NCI-H1417 treated with DMSO at 0.1 percent for 48 hours (cell line): ENCODE measurements at places on chromosomes 1 and 21.

DNA sequence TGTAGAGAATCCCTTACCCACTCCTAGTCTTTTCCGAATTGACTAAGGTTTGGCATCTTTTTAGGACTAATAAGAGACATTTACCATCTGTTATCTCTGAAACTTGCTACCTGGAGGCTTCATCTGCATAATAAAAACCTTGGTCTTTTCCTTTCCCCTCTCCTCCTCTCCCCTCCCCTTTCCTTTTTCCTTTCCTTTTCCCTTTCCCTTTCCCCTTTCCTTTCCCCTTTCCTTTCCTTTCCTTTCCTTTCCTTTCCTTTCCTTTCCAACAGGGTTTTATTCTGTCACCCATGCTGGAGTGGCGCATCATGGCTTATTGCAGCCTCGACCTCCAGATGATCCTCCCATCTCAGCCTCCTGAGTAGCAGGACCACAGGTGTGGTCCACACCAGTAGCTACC is 195.7 kb downstream of the RYR2 start:
- DNase-seq: no peak

GRCh38 chr1:208044589-208045462 is 133.9 kb upstream of the CD34 start:
- DNase-seq: no peak

DNA sequence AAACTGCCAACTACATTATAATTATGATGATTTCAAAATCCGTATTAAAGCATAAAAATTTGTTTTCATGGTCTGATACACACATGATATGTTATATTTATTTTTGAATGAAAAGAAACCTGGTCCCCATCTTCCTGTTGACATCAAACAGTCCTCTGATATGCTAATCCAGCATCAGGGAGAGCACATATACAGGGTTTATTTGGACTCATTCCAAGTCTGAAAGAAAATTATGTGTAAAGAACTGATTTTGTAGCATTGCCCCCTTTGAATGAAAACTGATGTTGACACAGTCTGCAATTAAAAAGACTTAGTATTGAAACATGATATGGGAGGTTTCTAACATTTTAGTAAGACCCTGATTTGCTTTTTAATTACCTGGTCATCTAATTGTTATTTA is 119.4 kb downstream of the NEK7 start:
- DNase-seq: no peak

- DNase-seq: no peak
These were observed 86.9 kb downstream of the DHRS3 start for GRCh38 chr1:12531179-12531499.

- no peak for DNase-seq
These were observed 66.1 kb upstream of the AKT3 start for GRCh38 chr1:243916160-243916559.

- DNase-seq: no peak
These were observed 32.2 kb upstream of the ZBTB8A start for GRCh38 chr1:32507021-32507420.

- no peak for DNase-seq
These were observed 39.1 kb upstream of the ECE1 start for GRCh38 chr1:21329209-21329844.

DNA sequence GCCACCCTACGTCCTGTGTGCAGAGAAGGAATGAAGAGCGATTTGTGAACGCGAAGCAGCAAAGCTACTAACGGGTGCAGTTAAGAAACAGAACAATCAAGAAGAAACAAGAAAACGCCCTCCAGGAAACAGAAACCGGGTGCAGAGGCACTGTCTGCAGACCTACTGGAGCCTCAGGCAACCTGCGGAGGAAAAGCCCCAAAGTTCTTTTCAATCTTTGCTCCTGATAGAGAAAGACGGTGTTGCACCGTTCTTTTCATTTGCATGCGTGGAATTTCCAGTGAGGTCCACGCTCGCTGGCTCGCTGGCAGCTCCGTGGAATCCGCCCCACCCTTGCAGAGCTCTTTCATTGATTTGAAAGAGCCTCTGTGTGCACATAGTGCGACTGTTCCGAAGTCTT is 37.0 kb upstream of the PDE9A start:
- DNase-seq: no peak

DNA sequence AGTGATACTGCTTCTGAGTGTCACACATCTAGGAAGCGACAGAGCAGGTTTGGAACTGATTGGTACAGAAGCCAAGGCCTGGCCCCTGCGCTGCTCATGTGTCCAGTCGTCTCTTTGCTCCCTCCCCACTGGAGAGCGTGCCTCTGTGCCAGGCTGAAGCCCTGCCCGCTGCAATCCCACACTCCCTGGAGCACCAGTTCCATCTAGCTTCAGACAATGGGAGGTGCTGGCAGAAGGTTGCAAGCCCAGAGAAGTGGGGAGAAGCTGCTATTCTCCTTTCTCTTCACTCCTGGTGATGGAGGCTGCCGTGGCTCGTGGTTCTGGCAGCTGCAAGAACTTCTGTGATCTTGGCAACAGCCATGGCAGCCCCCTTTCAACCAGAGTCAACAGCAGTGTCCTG is 250.9 kb downstream of the MATN1 start:
- DNase-seq: no peak

- DNase-seq: no peak
These were observed 51.9 kb downstream of the DHX9 start for GRCh38 chr1:182890927-182891610.

DNA sequence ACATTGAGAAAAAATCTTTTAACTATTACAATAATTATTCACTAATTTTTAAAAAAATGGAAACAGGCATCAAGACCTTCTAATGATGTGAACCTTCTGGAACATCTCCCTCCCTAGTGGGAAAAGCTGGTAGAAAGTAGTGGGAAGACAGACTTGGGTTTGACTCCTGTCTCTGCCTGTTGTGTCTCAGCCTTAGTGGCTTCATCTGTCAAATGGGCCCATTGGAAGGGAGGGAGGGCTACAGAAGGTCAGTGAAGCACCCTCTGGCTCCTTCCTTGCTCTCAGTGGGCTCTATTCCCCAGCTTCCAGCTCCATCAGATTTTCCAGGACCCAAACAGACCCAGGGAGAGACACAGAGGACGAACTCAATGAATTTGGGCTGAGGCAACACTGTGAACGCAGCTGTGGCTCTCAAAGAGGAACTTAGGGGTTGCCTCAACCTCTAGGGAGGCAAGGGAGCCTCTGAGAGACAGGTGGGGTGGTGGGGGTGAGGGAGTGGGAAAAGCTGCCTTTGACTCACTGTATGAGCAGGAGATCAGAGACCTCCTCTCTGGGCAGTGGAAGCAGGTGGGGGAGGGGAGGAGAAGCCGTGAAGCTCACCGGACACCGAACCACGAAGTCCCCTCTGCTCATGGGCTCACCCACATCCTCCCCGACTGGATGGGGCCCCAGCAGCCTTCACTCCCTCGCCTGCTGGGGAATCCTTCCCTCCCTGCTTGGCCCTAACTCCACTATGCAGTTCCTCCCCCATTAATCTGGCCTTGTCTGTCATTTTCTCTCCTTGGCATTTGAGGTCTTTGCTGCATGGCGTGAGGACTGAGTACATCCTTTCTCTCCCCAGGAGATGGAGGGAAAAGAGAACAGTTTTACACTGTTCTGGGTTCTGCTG is 4.5 kb downstream of the CNR2 start:
- DNase-seq: no peak

DNA sequence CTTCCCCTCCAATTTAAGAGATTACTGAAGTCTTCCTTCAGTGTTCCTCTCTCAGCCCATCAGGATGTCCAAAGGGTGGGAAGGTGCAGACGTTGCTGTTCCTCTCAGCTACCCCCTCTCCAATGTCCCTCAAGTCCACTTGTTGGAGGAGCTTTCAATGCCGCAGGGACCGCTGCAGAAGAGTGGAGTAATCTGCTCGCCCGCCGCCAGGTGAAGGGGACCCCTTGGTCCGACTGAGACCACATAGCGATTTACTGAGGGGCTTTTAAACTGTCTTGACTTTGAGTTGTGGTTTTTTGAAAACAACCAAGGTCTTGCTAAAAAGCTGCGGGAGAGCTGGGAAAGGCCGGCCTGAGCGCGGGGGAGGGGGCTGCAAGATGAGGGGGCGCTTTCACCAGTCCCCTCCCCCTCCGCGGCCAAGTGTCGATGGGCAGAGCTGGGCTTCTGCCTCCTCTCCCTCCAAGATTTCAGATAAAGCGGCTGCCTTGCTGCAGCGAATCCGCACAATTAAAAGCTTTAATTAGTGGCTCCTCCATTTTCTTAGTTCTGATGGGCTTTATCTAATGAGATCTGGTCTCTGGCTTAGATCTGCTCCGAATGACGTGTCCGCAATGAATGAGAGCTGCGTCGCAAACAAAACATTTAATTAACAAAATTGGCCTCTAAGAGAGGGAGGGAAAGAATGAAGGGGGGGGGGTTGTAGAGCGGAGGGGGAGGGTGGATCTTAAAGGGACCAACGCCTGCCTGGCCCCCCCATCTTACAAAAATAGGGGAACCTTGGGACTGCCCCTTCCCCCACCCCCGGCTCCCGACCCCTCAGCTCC is 5.9 kb downstream of the LMO4 start:
- DNase-seq: no peak
